Naive thymus-derived CD8-positive, alpha-beta T cell (primary cell): ENCODE measurements at places on chromosomes 2 and 18.

GRCh38 chr2:27737676-27738348, 33.7 kb upstream of the MRPL33 start:
- no peak for DNase-seq

DNA sequence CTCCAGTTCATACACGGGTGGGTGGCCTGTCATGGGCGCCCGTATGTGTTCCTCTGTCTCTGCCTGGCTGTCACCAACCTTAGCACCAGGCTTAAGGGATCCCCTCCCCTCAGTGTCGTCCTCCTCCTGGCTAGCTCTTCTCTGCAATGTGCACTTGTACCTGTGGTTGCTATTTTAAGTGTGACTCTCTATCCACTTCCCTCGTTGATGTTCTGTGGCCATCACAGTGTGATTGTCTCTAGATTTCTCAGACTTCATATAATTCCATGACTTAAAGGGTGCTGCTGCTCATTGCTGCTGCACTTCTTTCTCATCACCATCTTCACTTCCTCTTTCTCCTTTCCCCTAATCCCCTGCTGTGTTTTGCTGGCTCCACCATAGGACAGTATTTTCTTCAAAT, 143.4 kb downstream of the EML6 start:
- no peak for DNase-seq

DNA sequence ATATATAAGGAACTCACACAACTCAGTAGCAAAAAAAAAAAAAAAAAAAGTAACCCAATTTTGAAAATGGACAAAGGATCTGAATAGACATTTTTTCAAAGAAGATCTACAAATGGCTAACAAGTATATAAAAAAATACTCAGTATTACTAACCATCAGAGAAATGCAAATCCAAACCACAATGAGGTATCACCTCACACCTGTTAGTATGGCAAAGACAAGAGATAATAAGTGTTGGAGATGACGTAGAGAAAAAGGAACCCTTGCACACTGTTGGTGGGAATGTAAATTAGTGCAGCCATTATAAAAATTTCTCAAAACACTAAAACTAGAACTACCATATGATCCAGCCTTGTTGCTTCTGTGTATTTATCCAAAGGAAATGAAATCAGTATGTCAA, 5.8 kb upstream of the CNDP1 start:
- no peak for DNase-seq

- no peak for DNase-seq
Observed at GRCh38 chr2:200320344-200320743, 13.9 kb downstream of the SPATS2L start.

GRCh38 chr2:235518322-235519090, 24.7 kb downstream of the AGAP1 start:
- no peak for DNase-seq

DNA sequence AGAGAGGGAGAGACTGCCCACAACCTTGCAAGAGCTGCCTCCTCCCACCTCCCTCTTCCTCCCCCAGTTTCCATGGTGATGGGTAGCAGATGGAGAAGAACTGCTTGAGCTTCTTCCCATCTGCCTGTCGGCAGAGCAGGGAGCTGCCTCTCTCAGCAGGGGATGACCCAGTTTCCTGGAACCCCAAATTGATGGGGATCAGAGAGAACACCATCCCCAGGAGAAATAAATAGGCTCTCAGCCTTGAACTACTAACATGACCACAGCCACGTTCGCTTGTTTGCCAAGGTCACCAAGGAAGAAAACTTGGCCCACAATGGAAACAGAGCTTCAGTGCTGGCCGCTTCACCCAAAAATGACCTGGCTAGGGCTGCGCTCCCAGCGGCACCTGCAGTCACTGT, 82.2 kb downstream of the ADD2 start:
- no peak for DNase-seq

- no peak for DNase-seq
Observed at GRCh38 chr2:8285081-8285480, 396.8 kb upstream of the ID2 start.

GRCh38 chr18:63683152-63683551, 19.6 kb upstream of the SERPINB11 start:
- no peak for DNase-seq

- DNase-seq: no peak
Observed at GRCh38 chr2:28567061-28567471, 71.2 kb downstream of the PLB1 start.

- no peak for DNase-seq
Observed at GRCh38 chr2:72210470-72210869, 62.8 kb upstream of the CYP26B1 start.

GRCh38 chr2:164599954-164600589, 21.2 kb downstream of the GRB14 start:
- DNase-seq: no peak

- DNase-seq: no peak
Observed at GRCh38 chr2:128438091-128438490, 119.4 kb upstream of the HS6ST1 start.

DNA sequence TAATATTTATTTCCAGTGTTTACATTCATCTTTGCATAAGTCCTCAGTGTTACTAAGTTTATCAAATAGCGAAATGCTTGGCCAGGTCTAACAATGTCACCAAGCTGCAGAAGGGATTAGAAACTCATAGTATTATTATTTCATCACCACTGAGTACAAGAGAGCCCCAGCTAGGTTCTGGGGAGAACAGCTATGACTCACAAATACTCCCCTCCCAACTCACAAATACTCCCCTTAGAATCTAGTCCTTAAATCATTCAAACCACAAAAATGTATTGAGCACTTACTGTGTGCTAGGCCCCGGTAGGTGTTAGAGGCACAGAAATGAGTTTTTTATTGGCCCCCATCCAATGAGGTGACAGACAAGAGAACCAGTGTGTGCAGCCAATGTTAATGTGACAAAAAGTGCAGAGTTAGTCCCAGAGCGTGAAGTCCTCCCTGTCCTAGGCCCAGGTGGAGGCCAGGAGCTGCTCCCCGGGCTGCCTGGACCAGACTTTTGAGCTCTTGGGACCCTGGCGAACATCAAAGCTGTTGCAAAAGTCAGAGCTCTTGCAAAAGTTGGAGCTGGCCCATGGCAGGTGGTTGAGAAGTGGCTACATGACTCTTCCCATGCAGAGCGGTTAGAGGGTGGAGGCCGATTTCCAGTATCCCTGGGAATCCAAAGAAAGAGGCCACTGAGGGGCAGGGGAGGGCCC, 9.8 kb downstream of the STEAP3 start:
- no peak for DNase-seq

DNA sequence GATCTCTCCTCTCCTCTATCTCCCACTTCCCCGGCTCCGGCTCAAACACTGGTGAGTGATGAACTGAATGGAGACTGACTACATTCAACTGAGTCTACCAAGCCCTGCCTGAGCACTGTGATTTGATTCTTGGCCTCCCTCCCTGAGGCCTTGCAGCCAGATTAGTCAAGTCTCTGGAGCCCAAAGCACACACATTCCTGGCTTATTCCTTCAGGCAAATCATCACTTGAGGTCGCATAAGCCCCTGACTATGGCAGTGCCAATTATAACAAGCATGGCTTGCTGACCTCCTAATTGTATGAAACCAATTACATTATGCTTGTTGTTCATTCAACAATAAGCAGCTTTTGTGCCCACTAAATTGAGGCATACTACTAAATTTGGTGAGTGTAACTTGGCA, 34.6 kb downstream of the EFEMP1 start:
- no peak for DNase-seq

GRCh38 chr2:120398051-120398995, 52.4 kb downstream of the INHBB start:
- DNase-seq: no peak

DNA sequence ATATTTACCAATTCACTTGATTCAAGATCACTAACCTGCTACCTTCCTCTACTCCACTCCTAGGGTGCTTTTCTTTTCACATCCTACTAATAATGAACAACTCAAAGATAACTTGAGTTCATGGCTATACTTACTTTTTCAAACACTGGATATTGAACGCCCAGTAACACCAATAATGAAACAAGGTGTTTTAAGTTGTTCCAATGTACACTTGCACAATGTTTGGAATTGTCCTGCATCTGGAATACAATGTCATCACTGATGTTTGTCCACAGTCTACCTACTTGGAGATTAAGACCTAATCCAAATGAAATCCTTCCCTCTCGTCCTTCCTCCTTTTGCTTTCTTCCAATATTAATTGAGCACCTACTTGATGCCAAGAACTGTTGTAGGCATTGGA, 218.3 kb upstream of the TMEM200C start:
- DNase-seq: no peak

GRCh38 chr2:30191819-30192271, 39.5 kb upstream of the LBH start:
- DNase-seq: no peak

DNA sequence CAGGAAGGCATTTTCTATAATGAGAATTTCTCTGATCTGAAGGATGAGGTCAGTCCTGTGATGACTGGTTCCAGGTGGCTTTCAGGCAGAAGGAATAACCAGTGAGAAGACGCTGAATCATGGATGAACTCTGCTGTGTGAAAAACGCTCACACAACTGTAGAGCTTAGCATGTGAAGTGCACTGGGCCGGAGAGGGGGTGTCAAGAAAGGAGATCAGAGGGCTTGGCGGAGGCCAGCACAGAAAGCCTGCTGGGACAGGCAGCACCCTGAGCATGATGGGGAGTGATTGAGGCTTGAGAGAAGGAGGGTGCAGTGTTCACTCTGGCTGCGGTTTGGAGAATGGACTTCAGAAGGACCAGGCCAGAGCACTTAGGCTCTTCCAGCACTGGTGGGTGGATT, 236.5 kb downstream of the TPGS2 start:
- DNase-seq: no peak

DNA sequence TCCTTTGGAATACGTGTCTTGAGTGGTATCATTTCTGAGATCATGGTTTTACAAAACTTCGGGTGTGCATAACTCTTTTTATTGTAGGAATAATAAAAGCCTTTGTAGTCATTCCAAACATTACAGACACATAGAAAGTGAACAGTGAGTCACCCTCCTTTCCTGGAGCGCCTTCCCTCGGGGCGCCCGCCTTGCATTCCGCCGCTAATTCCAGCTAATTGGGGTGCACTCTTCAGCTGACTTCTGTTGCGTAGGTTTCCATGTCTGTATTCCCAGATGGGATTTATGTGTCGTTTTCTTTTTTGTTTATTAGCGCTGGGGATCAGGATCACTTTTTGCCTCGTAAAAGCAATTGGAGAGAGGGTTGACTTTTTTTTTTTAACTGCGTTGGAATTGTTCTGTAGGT, 18.7 kb downstream of the SH3BP4 start:
- no peak for DNase-seq
